ENCODE measurements at places on chromosomes 11 and 22.

GRCh38 chr11:32538804-32539203 lies 44.8 kb upstream of the EIF3M start:
- DNase-seq = no peak

GRCh38 chr11:103729617-103730016 lies 306.8 kb upstream of the DDI1 start:
- no peak for DNase-seq

- DNase-seq = no peak
These were observed 27.2 kb upstream of the MS4A8 start for GRCh38 chr11:60672255-60672654.

DNA sequence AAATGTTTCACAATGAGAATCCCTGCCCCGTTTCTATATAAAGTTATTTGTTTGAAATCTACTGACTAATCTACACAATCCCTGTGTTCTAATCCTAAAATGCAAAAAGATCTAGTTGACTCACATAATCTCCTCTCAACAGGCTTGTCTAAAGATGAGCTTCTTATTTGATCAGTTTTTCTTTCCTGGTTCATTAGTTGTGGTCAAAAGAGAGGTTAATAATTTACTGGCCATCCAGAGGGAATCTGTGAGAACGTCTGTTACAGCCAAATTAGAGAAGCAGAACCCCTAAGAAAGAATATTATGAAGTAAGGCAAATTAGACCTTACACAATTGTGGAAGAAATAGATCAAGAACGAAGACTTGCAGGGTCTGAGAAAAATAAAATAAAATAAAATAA lies 173.7 kb upstream of the ANO3 start:
- no peak for DNase-seq

- no peak for DNase-seq
These were observed 119.4 kb downstream of the TTC28 start for GRCh38 chr22:28560046-28560742.

Data from right cardiac atrium (tissue), 5 donors.